ENCODE measurements at places on chromosomes 11 and 22. TPM values are rescaled to one million over a fixed set of nuclear protein-coding genes. Genes with fewer than 3 reads are reported as not detected.

GRCh38 chr11:118629761-118630661, 22.6 kb downstream of the PHLDB1 start:
- no peak for DNase-seq

DNA sequence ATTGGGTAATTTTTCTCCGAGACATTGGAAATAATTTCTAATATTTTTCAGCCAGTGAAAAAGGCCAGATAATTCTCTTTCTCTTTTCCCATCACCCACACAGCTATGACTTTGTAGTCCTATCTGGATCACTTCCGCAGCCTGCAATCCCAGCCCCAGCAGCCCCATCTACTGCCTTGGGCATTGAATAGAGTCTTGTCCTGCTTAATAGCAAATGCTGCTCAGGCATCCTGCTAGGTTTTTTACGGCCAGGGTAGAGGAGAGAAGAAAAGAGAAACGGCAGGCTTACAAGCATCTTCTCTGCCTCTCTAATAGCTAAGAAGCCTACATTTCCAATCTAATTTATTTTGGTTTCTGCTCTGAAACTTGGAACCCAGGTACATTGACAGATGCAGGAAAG, 154.3 kb upstream of the B3GAT1 start:
- DNase-seq = peak; percentile 4

GRCh38 chr11:504053-504993, 2.7 kb downstream of the RNH1 start:
- DNase-seq = peak; percentile 95

DNA sequence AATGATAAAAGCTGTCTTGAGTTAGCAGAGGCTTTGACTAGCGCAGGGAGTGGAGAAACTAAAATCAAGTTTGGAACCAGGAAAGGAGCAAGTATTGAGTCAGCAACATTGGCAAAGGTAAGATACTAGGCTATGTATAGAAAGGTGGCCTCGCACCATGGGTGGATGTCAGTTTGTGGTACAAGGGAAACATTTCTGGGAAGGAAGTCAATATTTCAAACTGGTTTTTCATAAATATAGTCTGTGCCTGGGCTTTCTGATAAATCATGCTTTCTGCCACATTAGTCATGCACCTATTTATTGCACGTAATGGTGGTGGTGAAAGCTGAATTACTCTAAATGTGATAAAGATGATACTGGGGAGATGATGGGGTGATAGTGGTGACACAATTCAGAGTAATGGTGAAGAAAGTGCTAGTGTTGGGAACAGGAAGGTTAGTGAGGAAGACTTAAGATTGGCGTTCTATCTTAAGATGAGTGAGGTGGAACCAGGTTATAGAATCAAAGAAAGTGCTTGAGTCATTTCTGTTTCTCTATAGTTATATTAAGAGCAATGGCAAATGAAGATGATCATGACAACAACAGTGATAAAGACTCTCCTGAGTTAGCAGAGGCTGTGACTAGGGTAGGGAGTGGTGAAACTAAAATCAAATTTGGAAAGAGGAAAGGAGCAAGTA, 729.0 kb downstream of the FAM181B start:
- no peak for DNase-seq

- no peak for DNase-seq
These were observed 25.3 kb upstream of the PARVB start for GRCh38 chr22:43998679-43999264.

GRCh38 chr22:19991645-19992451, 24.8 kb downstream of the ARVCF start:
- no peak for DNase-seq

- no peak for DNase-seq
These were observed 590 bp upstream of the CD6 start for GRCh38 chr11:60970890-60971289.

DNA sequence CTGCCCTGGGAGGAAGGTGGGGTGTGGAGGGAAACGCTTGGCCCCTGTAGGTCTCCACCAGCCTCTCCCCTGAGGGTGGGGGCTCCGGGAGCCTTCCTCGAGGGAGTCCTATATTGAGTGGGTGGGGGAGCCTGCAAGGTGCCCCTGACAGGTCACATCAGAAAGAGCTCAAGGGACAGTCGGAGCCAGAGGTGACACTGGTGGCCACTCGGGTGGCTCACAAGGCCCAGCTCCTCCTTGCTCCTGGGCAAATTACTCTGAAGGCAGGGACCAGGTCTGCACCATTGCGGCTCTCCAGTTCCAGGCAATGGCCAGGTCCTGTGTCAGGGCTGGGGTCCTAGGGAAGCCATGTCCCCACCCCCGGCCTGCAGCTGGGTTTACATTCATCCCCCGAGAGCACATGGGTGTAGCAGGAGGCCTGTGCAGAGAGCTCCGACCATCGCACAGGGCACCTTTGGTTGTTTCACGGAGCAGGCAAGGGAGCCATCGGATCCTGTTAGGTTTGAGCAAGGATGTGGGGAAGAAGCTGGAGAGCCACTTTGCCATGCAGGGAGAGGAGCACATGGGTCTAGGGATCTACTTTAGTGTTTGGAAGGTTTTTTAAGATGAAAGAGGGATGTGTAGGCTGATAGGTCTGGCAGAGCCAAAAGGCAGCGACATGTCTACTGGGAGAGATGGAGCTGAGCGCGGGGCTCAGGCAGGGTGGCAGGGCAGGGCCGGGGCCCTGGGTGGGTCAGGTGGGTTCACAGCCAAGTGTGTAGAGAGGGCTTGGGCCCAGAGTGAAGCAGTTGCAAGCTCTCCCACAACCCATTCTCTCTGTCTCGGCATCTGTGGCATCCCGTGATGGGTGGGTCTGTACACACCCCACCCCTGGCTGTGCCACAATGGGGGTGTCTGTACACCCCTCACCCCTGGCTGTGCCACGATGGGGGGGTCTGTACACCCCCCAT, 14.8 kb downstream of the CCND1 start:
- no peak for DNase-seq

The CDK2AP2 gene
- total RNA-seq = 30.2 TPM

The PARVA gene
- total RNA-seq = 13.1 TPM

The MMP27 gene
- 1.7 TPM for total RNA-seq

The CHRDL2 gene
- total RNA-seq = not detected

The PHLDA2 gene
- 5.1 TPM for total RNA-seq

The OTOG gene
- total RNA-seq = not detected
